ENCODE measurements at places on chromosomes 2 and 18.

GRCh38 chr2:198456418-198456817 is 652.0 kb downstream of the PLCL1 start:
- no peak for DNase-seq
- H3K36me3 ChIP-seq, result no peaks in the 10 kb centered on the region
- no peaks in the 10 kb centered on the region for H3K4me1 ChIP-seq
- H3K27me3 ChIP-seq, result peaks cover 22% of the 10 kb centered on the region
- H3K27ac ChIP-seq, result no peak overlapping the region
- no peak overlapping the region for H3K4me3 ChIP-seq

GRCh38 chr2:71353248-71353647 is 21.7 kb downstream of the ZNF638 start:
- DNase-seq, result no peak
- H3K27ac ChIP-seq, result no peak overlapping the region
- peaks cover 46% of the 10 kb centered on the region for H3K36me3 ChIP-seq
- no peaks in the 10 kb centered on the region for H3K27me3 ChIP-seq

DNA sequence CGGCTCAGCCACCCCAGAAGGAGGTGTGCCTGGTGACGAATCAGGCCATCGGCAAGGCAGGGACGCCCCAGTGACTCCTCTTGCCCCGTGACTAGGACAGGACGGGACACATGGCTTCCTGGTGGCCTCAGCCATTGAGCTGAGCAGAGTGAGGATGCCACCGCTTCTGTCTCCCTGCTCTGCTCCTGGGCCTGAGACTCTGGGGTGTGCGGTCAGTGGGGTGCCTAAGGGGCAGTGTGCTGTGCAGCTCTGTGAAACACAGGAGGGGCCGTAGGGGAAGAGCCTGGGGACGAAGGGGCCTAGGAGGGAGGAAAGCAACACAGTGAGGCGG is 24.3 kb downstream of the IGFBP5 start:
- peak overlapping the region; percentile 14 for H3K27ac ChIP-seq
- no peaks in the 10 kb centered on the region for H3K27me3 ChIP-seq
- H3K4me1 ChIP-seq, result peaks cover 5% of the 10 kb centered on the region
- no peak overlapping the region for H3K4me3 ChIP-seq
- peaks cover 22% of the 10 kb centered on the region for H3K36me3 ChIP-seq

DNA sequence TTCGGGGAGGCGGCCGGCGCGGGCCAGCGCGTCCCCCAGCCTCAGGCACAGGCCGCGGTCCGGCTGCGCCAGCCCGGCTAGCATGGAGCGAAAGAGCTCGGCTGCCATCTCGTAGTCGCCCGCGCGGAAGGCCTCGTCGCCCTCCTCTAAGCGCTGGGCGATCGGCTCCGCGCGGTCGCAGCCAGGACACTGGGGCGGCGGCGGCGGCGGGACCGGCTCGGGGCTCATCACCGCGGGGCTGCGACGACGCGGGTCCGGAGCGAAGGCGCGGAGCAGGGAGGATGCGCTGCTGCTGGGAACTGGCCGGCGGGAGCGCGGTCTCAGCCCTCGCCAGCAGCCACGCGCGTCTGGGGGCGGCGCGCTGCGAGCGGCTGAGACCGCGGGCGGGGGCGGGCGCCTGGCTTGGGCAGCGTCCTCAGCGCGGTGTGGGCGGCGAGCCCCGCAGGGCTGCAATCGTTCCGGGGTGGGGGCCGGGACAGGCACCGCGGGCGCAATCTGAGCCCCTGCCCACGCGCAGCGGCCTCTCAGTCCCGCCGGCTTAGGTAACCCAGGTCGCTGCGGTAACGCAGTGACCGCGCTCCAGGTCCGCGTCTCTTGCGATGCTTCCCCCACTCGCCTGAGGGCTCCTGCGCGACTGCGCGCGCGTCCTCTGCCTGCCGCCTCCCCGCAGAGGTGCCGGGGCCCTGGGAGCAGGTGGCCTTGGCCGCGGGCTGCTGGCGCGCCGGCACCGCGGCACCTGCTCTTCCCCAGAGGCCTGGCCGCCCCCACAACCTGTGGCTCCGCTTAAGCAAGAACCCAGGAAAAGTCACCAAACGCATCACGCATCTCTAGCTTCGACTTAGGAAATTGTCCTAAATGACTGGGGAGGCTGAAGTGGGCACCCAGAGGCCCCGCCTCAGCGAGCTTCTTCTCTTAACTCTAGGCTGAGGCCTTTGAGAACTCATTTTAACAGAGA is at the start of gene LONRF2:
LONRF2 (minus strand) TSS at position 636 of the 955 bp plus-strand sequence; CDS start at position 228, 408 bp downstream.
- DNase-seq, result peak; percentile 30
- H3K4me3 ChIP-seq, result peak within 1 kb of the TSS; percentile 73
- H3K4me1 ChIP-seq, result peaks cover 10% of the 10 kb centered on the region
- peaks cover 53% of the 10 kb centered on the region for H3K27me3 ChIP-seq

GRCh38 chr2:99680946-99681345 is 191.1 kb upstream of the REV1 start:
- H3K4me1 ChIP-seq, result no peaks in the 10 kb centered on the region
- no peaks in the 10 kb centered on the region for H3K36me3 ChIP-seq
- no peak for DNase-seq
